Activated T-helper 2 cell treated with anti-CD3 and anti-CD28 coated beads, Interferon-gamma antibody, Interleukin-2, Interleukin-4, amounts not matched to agents 10 μg/mL and 5 μg/mL and 100 μg/mL, durations not matched to agents 14 hours and 24 hours and 36 hours (primary cell): ENCODE measurements at places on chromosomes 2 and 18. TPM values are rescaled to one million over a fixed set of nuclear protein-coding genes. Genes with fewer than 3 reads are reported as not detected.

Gene SH3RF3
- total RNA-seq, result 0.64 and 0.78 TPM in 2 replicates

Gene SOWAHC
- total RNA-seq, result 1.7 and 1.9 TPM in 2 replicates

Gene SP140
- 316 and 317 TPM in 2 replicates for total RNA-seq

Gene FOSL2
- 146 and 156 TPM in 2 replicates for total RNA-seq

Gene FER1L5
- not detected in 2 replicates for total RNA-seq

Gene CRYGD
- not detected in 2 replicates for total RNA-seq

Gene DCDC2C
- not detected in 2 replicates for total RNA-seq

Gene PROM2
- 0.59 and 1.1 TPM in 2 replicates for total RNA-seq

Gene MBD5
- total RNA-seq, result 25.0 and 28.0 TPM in 2 replicates

Gene LDLRAD4
- total RNA-seq, result 30.5 and 32.7 TPM in 2 replicates

Gene PAX3
- total RNA-seq, result not detected in 2 replicates

Gene SEPTIN10
- total RNA-seq, result 1.4 and 2.9 TPM in 2 replicates

Gene CHN1
- 5.0 and 7.3 TPM in 2 replicates for total RNA-seq

Gene LIMS3
- total RNA-seq, result not detected in 2 replicates

Gene UCN
- 0.94 and 1.3 TPM in 2 replicates for total RNA-seq

Gene OSBPL6
- total RNA-seq, result 1.8 and 2.3 TPM in 2 replicates

Gene AMER3
- total RNA-seq, result not detected in 2 replicates
